ENCODE measurements at places on chromosomes 16 and 17.

DNA sequence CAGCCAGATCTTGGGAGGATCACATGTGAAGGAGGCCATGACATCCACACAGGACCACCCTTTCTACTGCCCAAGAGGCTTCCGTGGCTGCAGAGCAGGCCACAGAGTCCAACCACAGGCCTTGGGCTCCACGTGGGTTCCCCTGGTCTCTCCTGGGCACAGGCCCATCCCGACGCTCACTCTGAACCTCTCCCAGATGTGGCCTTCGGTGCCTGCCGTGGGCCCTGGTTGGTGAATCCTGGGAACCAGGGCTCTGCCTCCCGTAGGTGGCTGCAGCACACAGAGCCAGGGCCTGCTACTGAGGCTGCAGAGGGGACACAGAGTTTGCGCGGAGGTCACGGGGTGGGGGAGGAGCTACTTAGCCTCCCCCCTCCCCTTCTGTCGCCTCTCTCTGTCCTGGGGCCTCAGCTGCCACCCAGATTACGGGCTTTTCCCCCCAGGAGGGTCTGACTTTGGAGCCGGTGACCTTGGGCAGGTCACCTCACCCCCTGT, 55.3 kb downstream of the ZFPM1 start:
- DNase-seq, result no peak

- no peak for DNase-seq
These were observed 23.6 kb upstream of the YWHAE start for GRCh38 chr17:1423456-1424135.

DNA sequence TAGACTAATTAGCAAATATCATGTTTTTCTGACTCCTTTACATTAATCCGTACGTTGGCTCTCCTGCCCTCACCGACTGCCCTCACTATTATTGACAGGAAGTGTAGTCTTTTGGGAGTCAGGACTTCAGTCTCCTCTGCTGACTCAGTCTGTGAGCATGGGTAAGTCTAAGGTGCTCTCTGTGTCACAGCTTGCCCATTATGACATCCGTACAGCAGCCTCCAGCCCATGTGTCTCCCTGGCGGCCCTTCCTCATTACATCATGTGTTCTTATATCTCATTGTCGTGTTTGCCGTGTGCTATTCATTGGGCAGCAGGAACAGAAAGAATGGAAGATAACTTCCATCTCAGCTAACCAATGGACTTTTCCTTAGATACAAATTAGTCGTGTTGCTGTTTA, 77.5 kb downstream of the MRTFB start:
- DNase-seq, result no peak

DNA sequence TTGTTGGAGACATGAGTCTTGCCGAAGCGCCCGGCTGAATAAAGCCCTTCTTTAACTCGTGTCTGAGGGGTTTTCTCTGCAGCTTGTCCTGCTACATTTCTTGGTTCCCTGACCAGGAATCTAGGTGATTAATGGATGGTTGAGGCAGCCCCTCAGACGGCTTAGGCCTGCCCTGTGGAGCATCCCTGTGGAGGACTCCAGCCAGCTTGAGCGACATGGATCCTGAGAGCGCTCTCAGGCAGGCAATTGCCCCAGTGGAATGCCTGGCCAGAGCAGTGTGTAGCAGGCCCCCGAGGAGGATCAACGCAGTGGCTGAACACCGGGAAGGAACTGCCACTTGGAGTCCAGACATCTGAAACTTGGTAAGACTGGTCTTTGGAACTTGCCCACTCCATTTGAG, 17.3 kb upstream of the ENDOV start:
- DNase-seq, result no peak

GRCh38 chr17:39144416-39144840, 7.0 kb downstream of the PLXDC1 start:
- no peak for DNase-seq

- no peak for DNase-seq
These were observed 827 bp upstream of the UBALD1 start for GRCh38 chr16:4615384-4616046.

- peak; percentile 50 for DNase-seq
These were observed 15.1 kb downstream of the MAP3K14 start for GRCh38 chr17:45301674-45302073.

DNA sequence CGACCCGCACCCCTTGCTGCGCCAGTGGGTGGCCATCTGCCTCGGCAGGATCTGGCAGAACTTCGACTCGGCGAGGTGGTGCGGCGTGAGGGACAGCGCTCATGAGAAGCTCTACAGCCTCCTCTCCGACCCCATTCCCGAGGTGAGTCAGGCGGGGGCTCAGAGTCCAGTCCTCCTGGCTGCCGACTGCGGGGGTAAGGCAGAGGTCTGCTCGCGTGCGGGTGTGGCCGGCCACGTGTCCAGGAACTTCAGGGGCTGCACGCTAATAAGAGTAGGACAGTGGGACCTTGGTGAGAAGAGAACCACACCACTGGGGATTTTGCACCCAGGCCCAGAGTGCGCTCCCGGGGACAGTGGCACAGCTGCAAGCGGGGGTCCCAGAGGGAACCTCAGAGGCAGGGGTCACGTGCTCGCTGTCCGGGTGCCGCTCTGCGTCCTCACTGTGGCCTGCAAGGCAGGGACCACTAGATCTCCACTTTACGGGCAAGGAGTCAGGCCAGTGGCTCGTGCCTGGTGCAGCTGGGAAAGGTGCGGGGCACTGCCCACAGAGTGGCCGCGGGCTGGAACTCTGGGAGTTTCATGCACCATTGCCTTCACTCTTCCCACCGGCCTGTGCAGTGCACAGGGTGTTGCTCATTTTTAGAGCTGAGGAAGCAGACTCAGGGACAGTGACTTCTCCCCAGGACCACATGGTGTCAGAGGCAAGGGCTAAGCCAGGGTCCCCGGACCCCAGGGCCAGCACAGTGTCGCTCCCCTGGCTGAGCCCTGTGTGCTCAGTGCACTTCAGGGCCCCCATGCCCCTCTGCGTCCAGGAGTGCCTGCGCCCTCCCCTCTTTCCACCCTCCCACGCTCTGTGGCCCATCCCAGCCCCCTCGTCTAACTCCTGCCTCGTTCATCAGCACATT, 107.6 kb upstream of the CHMP6 start:
- no peak for DNase-seq
